ENCODE measurements at places on chromosomes 13 and 19. TPM values are rescaled to one million over a fixed set of nuclear protein-coding genes. Genes with fewer than 3 reads are reported as not detected.

- DNase-seq: no peak
Measured at GRCh38 chr19:18737337-18737953, 53.7 kb downstream of the COMP start.

Gene KISS1R
- total RNA-seq: not detected

Gene RYR1
- 0.26 TPM for total RNA-seq

Gene MYH14
- total RNA-seq: 0.07 TPM

DNA sequence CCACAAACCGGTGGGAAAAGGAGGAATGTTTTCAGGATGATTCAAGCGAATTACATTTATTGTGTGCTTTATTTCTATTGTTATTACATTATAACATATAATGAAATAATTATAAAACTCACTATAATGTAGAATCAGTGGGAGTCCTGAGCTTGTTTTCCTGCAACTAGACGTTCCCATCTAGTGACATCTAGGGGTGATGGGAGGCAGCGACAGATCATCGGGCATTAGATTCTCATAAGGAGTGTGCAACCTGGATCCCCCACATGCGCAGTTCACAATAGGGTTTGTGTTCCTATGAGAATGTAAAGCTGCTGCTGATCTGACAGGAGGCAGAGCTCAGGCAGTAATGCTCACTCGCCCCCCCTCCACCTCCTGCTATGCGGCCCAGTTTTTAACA lies 54.5 kb downstream of the SPTBN4 start:
- DNase-seq: no peak

Gene FBXO27
- 1.5 TPM for total RNA-seq

DNA sequence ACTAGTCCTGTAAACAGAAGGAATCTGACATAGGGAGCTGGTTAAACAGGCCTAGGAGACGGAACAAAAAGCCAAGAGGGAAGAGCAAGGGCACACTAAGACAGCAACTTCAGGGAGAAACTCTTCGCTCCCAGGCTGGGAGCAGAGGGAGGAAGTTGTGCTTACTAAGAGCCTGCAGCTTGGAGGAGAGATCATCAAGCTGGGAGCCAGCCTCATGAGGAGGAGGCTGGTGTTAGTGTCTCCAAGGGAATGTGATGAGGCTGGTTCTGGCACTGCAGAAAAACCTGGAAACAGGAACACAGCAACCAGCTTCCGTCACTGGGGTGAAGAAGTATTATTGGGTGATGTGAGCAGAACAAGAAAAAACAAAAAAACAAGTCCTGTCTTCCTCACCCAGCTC lies 1027.3 kb downstream of the UQCRFS1 start:
- no peak for DNase-seq

DNA sequence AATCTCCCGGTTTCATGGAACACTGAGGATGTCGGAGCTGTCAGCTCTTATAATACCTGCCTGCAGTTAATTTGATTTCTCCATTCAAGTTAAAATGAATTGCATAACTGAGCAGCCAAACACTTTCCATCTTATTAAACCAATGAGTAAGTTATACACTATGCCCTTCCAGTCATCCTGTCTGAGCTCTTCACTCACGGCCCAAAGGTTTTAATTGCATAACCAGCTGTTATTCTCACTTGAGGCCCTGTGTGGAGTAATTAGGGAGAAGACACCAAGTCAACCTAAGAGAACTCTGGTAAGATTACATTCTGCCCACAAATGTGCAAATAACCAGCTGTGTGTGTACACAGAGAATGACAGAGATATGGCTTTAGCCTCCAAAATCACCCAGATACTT lies 303.5 kb downstream of the TBC1D4 start:
- DNase-seq: no peak

GRCh38 chr13:45337395-45337794 lies 3.6 kb downstream of the TPT1 start:
- DNase-seq: no peak

Gene RPS16
- total RNA-seq: 195 TPM

DNA sequence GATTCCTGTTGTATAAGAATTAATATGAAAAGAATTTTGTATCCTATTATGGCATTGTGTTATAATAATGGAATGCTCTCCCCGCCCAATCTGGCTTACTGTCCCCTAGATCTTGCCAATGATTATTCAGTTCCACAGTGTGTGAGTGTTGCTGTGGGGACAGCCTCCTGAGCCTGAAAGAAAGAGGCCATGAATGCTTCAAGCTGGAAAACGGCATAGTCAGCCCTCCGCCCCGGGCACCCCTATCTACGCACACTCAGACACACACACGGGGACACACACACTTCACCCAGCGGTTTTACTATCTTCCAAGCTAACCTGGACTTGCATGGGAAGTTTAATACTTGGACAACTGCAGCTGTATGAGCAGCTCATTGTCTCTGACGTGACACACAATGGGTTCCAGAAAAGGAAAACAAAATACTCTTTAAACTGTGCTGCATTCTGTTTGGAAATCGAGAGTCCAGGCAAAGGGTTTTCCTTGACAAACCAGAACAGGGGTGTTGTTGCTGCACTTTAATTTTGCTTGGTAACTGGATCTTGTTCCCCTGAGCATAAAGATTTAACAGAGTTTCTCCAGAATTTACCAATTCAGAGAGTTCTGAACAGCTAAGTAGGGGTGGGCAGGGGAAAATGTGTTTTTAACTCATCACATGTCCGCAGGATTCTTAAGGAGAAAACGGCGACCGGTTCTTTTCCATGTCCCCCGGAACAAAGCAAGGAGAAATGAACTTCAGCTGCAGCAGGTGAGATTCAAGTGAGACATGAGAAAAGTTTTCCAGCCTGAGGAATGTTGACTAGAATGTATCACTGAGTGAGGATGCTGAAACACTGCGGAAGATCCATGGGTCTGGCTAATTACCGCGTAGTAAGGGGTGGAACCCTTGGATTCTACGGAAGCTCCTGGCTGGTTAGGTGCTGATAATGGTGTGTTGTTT lies 472.9 kb downstream of the FOXO1 start:
- DNase-seq: peak; percentile 55

Gene ZNF581
- total RNA-seq: 18.0 TPM

GRCh38 chr13:35744566-35745178 lies 268.2 kb upstream of the MAB21L1 start:
- no peak for DNase-seq

DNA sequence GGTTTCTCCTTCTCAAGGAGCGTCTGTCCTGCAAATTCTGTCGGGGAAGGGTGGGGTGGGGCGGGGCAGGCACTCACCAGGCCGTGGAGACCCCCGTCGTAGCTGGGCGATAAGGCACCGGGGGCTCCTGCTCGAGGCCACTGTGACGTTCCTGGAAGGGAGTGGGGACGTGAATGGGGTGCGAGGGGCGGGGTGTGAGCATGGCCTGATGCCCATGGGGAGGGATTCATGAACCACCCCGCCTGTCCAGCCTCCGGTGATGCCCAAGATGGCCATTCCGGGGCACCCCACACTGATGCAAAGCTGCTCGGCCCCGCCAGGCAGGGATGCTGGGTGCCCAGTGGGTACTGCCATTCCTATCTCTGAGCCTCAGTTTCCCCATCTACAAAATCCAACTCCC lies 14.4 kb upstream of the UQCR11 start:
- DNase-seq: no peak

- DNase-seq: no peak
Measured at GRCh38 chr19:16429066-16429758, 42.6 kb downstream of the EPS15L1 start.

Gene LCP1
- total RNA-seq: 0.13 TPM

DNA sequence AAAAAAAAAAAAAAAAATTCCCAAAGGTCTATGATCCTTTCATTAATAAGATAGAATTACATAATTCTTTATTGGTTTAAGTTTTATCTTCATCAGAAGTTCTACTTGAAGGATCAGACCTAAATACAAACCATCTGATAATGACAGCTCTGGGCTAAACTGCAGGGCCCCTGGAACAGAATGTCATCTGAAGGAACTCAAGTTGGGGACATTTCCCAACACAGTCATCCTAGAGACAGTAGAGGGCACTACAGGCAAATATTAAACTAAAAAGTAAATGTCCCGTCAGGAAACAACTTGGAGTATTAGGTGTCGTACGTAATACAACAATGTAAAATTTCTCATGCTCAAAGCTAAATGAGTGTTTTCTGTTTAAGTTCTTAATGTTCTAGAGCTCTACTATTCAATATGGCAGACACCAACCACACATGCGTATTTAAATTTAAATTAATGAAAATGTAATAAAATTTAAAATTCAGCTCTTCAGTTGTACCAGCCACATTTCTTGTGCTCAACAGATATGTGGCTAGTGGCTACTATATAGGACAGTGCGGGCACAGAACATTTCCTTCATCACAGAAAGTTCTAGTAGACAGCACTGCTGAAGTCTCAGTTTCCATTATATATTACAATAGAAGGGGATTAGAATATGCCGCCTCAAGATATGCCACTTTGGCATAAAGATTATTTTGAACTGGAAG lies 21.8 kb upstream of the NAXD start:
- no peak for DNase-seq

DNA sequence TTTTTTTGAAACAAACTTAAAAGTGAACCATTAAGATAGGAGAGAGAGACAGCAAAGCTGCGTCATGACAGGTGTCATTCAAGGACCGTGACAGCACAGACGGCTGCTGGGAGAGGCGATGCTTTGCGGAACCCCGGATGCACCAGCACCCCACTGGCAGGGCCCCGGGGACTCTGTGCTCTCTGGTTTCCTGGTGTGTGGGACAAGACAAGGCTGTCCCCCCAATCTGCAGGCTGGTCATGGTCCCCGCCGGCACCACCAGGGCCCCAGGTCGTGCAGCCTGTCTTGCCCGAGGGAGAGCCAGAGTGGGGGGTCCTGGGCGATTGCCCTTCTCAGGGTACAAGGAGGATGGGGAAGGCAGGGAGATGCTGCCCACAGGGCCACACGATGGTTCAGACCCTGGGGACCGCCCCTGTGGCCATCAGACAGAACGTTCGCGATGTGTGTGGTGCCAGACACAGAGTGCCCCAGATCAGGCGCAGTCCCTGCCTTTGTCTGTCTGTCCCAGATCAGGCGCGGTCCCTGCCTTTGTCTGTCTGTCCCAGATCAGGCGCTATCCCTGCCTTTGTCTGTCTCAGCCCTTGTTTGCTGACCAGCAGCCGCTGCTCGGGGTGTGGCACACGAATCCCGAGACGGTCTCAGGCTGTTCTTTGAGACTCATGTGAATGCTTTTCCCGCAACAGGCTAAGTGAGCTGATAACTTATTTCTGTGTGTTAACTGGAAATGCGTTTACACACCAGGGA lies 36.1 kb downstream of the ADPRHL1 start:
- no peak for DNase-seq

Gene PODNL1
- 0.13 TPM for total RNA-seq

DNA sequence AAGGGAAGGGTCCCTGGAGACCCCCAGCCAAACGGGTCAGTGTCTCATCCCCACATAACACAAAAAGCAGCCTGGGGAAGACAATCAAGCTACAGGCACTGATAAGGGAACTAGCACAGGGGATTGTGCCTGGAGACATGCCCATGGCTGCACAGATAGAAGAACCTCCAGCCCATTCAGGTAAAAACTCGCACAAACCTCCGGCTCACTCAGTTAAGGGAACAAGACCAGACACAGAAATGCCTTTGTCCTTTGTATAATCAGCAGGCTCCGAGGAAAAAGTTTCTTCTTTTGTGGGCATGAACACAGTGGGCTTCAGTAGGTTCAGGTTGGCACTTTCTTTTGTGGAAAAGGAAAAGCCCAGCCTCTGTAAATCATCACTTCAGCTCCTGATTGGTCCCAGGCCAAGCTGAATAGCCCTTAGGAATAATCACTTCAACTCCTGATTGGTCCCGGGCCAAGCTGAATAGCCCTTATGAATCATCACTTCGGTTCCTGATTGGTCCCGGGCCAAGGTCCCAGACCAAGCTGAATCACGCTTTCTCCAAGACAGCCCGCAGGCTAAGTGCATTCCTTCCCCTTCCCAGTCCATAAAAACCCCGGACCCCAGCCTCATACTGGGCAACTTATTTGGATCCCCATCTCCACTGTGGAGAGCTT lies 5.0 kb upstream of the ZNF230 start:
- no peak for DNase-seq

DNA sequence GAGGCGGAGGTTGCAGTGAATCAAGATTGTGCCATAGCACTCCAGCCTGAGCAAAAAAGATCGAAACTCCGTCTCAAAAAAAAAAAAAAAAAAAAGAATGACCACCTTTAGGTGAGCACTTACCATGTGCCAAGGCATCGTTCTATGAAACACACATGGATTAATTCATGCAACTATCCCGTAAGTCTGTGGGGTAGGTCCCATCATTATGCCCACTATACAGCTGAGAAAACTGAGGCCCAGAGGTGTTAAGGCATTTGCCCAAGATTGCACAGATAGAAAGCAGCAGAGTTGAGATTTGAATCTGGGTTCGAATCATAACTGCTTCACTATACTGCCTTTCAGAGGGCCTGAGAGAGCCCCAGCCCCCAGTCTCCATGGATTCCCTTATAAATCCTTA lies 2.3 kb downstream of the GMFG start:
- no peak for DNase-seq

GRCh38 chr19:18044825-18045304 lies 36.9 kb downstream of the ARRDC2 start:
- no peak for DNase-seq

DNA sequence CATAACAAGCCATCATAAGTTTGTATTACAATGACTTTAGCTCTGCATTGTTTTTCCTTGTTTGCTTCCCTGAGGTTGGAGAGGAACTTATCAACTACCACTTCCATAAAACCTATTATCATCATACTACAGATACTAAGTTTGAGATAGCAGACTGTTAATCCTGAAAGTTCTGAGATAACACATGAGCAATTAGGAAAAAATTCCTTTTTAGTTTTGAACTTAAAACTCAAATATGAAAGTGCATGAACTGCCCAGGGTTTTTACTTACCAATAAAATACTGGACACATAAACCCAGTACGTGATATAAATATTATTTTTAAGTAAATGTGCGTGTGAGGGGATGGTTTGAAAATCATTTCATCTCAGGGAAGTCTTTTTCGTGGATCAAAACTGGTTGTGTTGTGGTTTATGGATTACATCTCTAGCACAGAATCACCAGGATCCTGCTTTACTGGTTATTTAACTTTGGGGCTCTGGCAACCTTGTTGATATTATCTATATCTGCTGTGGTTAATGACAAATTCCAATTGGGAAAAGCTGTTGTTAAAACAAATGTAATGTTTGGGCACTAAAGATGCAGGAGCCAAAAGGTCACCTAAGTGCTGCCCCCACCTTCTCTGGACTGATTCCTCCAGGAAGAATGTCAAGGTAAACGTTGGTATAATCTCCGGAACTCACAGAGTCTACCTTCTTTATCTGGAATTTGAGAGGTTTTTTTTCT lies 12.4 kb downstream of the CDX2 start:
- DNase-seq: no peak

Gene MISP
- 0.04 TPM for total RNA-seq

DNA sequence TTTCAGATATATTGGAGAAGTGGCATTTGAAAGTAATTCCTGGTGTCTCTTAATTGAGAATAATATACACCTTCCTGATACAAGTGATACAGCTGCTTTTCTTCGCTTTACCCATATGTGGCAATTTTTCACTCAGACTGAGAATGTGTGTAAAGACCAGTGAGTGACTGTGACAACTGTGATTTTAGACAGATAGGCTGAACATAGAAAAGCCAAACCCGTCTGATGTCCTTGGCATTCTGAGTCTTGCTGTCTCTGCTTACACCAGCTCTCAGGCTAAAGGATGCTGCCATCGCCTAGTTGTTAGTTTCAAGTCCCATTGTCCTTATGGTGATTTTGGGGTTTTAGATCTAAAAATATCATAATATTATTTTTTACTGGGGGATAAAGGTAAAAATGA lies 492.6 kb downstream of the RFC3 start:
- DNase-seq: no peak

Gene CEACAM8
- total RNA-seq: not detected

- no peak for DNase-seq
Measured at GRCh38 chr13:73601708-73602107, 532.5 kb downstream of the KLF12 start.

Gene C2CD4C
- total RNA-seq: 0.20 TPM
